ENCODE measurements at places on chromosomes 2 and 18.

GRCh38 chr2:70047451-70047850 is 39.8 kb upstream of the PCBP1 start:
- DNase-seq = no peak

GRCh38 chr2:160220026-160220425 is 20.0 kb upstream of the ITGB6 start:
- no peak for DNase-seq

GRCh38 chr2:174663550-174663949 is 65.9 kb upstream of the WIPF1 start:
- no peak for DNase-seq

DNA sequence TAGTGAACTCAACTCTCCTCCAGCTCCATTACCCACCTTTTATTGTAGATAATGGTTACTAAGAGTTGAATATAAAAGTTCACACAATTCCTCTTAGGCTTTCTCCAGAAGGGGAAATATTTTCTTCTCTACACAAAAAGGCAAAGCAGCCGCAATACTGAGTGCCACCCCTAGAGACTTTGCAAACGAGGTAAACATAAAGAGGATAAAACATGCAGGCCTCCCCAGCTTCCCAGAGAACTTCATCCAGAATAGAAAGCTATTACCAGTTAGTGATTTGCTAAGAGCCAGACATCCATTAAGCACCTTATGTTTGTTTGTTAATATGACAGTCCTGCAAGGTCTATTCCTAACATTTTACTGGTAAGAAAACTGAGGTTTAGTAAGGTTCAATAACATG is 17.4 kb downstream of the ZNF521 start:
- no peak for DNase-seq

DNA sequence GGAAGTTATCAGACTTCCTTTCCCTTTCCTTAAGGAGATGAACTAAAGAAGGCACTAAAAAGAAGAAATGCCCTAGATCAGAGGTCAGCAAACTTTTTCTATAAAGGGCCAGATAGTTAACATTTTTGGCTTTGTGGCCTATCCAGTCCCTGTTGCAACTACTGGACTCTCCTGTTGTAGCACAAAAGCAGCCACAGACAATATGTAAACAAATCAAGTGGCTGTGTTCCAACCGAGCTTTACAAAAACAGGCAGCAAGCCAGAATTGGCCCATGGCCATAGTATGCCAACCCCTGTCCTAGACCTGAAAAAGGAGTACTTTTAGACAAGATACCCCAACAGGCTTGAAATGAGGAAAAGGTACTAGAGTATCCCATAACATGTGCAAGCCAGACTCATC is 10.9 kb downstream of the NHEJ1 start:
- DNase-seq = no peak

- no peak for DNase-seq
Measured at GRCh38 chr2:9618410-9618809, 12.4 kb downstream of the YWHAQ start.

GRCh38 chr18:22469926-22470247 is 52.2 kb upstream of the CTAGE1 start:
- DNase-seq = no peak

GRCh38 chr2:137938204-137938603 is 26.1 kb upstream of the HNMT start:
- no peak for DNase-seq

- no peak for DNase-seq
Measured at GRCh38 chr2:167626301-167626700, 621.1 kb downstream of the STK39 start.

GRCh38 chr18:26772691-26773090 is 92.8 kb downstream of the AQP4 start:
- DNase-seq = peak; percentile 66

- peak; percentile 77 for DNase-seq
Measured at GRCh38 chr2:513981-514706, 163.1 kb downstream of the TMEM18 start.

DNA sequence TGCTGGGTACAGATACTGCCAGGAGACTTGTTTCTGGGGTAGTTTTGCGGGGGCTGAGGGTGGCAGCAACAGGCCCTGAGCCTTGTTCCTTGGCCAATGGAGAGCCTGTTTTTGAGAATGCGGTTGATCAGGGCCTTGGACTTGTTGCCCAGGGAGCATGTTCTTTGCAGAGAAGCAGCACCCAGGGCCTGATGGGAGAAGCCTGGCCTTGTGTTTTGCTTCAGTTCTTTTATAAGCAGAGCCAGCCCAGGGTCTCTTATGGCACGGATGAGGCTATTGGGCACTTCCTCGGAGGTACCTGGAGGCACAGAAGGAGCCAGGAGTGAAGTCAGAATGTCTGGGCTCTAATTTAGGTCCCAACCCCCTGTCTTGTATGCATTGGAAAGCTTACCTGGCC is 85.1 kb upstream of the MCFD2 start:
- DNase-seq = no peak

DNA sequence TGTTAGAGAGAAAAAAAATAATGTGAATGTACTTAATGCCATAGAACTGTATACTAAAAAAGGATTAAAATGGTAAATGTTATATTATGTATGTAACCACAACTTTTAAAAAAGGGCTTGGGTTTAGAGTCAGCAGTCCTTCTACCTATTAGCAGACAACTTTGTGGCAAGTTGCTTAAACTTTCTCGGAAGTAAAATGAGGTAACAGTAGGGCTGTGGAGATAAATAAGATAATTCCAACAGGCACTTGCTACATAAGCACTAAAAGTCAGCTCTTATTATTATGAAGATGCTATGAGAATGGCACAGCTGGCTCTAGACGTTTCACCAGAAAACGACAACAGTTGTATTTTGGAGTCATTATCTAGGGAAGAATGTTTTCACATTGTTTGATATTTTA is 31.3 kb downstream of the AAK1 start:
- DNase-seq = no peak

- no peak for DNase-seq
Measured at GRCh38 chr2:43636621-43637020, 439 bp upstream of the PLEKHH2 start.

- no peak for DNase-seq
Measured at GRCh38 chr2:17043173-17043572, 377.5 kb upstream of the CYRIA start.

DNA sequence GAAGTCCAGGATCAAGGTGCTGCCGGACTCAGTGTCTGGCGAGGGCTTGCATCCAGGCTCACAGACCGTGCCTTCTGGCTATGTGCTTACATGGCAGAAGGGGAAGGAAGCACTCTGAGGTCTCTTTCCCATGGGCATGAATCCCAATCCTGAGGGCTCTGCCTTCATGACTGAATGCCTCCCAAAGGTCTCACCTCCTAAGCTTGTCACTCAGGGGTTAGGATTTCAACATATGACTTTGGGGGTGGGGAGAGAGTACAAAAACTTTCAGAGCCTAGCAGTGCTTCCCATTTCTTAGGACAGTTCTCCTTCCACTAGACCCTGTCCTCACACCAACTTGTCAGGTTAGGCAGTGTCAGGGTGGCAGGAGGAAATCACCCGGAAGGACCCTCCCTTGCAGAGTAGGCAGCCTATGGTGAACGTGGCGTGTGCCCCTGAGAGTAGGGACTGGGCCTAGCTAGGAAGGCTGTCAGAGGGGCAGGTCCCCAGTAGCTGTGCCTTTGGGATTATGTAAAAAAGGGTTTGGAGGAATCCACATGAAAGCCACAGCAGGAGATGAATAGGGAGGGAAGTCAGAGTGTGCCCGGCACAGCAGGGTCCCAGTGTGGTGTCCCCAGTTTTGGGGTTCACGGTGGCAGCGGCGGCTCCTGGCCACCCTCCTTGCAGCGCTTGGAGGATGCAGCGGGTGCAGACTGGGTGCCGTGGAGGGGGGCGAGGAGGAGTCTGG is 233.3 kb downstream of the LDLRAD4 start:
- DNase-seq = no peak

GRCh38 chr2:42928161-42928691 is 135.8 kb upstream of the HAAO start:
- DNase-seq = no peak
